ENCODE measurements at places on chromosomes 4 and X. TPM values are rescaled to one million over a fixed set of nuclear protein-coding genes. Genes with fewer than 3 reads are reported as not detected.

- DNase-seq: no peak
Observed at GRCh38 chr4:82905205-82905604, 4.7 kb downstream of the THAP9 start.

Gene TBC1D8B
- 5.3 TPM for polyA plus RNA-seq

- no peak for DNase-seq
Observed at GRCh38 chr4:148822572-148823418, 380.6 kb upstream of the NR3C2 start.

DNA sequence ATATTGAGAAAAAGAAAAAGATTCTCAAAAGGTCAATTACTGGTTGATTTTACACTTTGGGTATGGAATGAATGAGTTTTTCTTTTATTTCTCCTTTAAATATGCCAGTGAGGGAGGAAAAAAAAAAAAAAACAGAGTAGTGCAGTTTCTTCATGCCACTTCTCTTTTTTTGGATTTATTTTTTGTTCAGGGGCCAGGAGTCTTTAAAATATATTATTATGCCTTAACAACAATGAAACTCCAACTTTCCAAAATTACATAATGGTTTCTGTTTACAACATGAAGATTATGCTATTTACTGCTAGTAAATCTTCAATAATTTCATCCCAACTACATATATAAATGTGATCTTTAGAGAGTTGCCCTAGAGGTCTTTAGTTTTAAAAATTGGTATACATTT is 31.9 kb downstream of the DTHD1 start:
- DNase-seq: no peak

DNA sequence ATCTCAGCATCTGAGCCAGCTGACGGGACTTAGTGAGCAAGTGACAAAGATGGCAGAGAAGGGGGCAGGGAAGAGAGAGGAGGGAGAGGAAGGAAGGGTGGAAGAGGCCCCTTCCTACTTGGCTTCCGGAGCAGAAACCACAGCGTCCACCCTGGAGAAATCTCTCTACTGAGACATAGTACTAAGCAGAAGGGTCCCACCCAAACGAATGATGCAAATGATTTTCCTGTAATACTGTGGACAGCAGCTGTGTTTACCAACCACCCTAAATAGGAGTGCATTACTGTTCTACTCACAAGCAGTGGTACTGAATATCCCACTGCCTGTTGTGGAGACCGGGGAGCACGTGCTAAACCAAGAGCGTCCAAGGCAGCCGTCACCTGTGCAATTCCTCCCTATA is 29.4 kb downstream of the DTHD1 start:
- no peak for DNase-seq

DNA sequence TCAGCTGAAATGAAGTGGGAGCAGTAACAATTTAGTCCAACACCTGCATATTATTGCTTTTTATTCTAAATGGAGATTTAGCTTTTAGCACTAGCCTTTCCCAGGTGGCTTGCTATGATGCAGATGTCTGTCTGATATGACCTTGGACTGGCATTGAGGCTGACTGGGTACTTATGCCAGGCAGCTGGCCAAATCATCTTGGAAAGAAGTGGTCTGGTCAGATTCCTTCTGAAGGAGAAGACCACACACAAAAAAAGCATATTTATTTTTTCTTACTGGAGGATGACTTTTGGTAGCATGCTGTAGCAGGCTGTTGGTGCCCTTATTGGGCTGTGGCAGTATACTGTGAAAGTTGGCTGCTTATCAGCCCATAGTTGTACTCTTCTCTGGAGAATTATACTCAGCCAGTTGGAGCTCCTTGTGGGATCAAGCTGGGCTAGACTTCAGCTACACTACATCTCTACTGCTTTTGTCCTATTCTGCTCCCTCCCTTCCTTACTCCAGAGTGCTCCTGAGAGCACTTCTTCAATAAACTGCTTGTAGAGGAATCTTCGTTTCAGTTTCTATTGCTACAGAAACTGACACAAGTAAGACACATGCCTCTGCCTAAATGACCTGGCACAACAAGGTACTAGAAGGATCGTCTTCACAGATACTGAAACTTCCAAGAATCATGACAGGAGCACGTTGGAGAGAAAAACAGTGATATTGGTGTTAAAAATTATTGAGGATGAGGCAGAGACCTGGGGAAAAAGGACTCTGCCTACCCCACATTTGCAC is 196.8 kb upstream of the RPS6KA3 start:
- DNase-seq: no peak

DNA sequence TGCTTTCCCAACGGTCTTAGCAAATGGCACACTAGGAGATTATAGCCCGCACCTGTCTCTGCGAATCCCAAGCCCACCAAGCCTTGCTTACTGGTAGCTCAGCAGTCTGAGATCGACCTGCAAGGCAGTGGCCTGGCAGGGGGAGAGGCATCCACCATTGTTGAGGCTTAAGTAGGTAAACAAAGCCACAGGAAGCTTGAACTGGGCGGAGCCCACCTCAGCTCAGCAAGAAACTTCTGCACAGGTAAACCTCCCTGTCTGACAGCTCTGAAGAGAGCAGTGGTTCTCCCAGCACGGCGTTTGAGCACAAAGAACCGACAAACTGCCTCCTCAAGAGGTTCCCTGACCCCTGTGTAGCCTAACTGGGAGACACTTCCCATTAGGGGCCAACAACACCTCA is 42.8 kb downstream of the BRWD3 start:
- no peak for DNase-seq
